ENCODE measurements at places on chromosomes 1 and 21.
A peak's percentile ranks its signal among the peaks of the same experiment; 100 is the strongest.

GRCh38 chr1:175090780-175091179 lies 23.1 kb downstream of the TNN start:
- DNase-seq, result no peak

- DNase-seq, result peak; percentile 16
Observed at GRCh38 chr1:53367503-53368313, 39.8 kb upstream of the LRP8 start.

DNA sequence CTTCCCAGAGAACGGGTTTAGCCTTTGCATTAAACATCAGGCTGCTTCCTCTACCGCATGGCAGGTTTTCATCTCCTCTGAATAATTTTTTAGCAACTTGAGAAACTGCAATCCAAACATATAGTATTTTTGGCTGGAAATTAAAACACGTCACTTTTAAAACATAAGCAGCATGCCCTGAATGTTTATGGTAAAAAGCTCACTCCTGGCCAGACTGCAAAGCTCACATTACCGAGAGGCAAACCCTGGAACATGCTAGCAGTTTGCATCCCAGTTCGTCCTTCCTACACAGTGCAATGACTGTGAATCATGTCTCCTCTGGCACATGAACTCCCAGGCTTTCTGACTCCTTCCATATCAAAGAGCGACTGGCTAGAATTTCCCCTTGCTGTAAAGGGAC lies 312.3 kb downstream of the RRAGC start:
- DNase-seq, result no peak

DNA sequence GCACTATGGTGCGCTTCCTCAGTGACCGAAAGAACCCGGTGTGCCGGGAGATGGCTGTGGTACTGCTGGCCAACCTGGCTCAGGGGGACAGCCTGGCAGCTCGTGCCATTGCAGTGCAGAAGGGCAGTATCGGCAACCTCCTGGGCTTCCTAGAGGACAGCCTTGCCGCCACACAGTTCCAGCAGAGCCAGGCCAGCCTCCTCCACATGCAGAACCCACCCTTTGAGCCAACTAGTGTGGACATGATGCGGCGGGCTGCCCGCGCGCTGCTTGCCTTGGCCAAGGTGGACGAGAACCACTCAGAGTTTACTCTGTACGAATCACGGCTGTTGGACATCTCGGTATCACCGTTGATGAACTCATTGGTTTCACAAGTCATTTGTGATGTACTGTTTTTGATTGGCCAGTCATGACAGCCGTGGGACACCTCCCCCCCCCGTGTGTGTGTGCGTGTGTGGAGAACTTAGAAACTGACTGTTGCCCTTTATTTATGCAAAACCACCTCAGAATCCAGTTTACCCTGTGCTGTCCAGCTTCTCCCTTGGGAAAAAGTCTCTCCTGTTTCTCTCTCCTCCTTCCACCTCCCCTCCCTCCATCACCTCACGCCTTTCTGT lies 7.3 kb upstream of the PIGV start:
- DNase-seq, result no peak

DNA sequence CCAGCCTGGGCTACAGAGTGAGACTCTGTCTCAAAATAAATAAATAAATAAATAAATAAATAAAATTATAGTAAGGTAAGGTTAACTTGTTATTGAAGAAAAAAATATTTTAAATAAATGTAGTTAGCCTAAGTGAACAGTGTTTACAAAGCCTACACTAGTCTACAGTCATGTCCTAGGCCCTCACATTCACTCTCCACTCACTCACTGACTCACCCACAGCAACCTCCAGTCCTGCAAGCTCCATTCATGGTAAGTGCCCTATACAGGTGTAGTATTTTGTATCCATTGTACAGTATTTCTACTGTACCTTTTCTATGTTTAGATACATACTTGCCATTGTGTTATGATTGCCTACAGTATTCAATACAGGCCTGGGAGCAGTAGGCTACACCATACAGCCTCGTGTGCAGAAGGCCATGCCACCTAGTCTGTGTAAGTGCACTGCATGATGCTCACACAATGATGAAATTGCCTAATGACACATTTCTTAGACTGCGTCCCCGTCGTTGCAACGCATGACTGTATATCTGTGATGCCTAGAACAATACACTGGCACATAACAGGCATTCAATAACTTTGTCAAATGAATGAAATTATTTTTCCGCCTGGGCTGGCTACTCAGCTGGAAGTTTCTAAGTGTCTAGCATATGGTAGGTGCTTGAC lies 14.8 kb downstream of the KCNN3 start:
- DNase-seq, result no peak

DNA sequence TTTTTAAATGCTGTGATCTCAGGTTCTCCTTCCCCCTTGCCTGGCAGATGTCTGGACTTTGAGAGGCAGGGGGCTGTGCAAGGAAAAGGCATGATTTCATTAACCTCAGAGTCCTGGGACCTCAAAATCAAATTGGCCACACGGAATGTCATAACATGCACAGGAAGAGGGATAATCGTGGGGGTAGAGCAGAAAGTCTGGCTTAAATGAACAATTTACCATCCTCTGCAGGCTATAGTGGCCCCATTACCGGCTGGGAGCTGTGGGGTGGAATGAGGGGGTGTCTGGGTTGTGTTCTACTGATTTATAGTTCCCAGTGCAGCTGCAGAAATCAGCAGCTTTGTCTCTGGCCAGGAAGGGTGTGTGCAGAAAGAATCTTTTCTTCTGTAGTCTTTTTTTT lies 10.8 kb downstream of the OPRD1 start:
- DNase-seq, result no peak

- DNase-seq, result no peak
Observed at GRCh38 chr1:70171512-70171911, 33.9 kb downstream of the LRRC40 start.

DNA sequence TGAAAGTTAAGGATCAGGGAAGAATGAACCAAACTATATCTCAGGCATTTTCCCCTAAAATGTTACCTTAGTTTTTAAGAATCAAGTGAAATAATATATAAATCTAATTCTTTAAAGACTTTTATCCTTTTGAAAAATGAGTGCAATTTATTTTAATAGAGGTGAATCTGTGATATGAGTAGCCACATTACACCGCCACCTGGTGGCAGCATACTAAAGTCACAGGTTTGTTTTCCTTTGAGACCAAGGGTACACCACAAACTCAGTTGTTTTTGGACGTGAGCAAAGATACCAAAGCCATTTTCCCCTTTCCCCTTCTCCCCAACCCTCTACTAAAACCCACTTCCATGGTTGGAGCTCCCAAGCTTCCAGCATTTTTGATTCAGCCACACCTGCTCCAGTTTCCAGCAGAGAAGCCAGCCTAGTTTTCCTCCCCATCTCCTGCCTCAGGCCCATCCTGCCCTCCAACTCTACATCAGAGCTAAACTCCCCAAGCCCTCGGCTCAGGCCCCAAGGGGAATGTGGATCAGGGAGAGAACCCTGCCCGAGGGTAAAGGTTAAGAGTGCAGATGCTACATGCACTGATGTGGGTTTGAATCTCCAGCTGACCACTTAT lies 22.9 kb upstream of the LDLRAP1 start:
- peak; percentile 51 for DNase-seq

- DNase-seq, result no peak
Observed at GRCh38 chr1:35888255-35888654, 5.2 kb downstream of the AGO1 start.

DNA sequence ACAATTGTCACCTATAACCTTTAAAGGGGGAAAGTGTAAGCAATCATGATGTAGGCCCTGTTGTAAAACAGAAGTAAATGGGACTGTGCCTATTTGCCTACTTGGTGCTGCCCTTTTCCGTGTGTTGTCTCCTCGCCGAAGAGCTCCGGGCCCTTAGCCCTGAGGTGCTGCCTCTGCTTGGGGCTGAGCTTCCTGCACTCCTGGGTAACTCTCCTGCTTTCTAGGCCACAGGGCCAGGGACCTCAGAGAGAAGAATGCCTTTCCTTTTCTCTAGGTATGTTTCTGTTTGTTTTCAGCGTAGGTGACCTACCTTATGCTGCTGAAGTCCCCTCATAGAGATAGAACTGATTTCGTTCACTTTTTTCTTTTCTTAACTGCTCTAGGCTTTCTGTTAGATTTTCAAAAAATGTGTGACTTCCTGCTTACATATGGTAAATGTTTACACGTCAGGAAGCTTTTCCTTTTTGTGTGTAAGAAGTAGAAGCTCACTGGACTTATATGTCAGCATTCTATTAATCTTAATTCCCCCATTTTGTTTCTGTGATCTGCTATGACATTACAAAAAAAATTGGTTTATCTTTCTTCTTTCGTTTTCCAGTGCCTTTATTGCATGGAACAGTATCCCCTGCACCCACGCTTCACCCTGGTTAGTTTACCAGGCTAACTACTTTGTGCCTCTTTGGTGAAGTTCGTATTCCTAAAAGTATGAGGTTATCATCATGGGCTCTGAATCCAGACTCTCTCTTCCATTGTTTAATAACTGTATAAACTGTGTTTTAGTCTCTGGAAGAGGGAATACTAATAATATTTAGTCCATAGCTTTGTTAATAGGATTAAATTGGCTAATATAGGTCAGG lies 61.7 kb downstream of the ITSN1 start:
- DNase-seq, result no peak

DNA sequence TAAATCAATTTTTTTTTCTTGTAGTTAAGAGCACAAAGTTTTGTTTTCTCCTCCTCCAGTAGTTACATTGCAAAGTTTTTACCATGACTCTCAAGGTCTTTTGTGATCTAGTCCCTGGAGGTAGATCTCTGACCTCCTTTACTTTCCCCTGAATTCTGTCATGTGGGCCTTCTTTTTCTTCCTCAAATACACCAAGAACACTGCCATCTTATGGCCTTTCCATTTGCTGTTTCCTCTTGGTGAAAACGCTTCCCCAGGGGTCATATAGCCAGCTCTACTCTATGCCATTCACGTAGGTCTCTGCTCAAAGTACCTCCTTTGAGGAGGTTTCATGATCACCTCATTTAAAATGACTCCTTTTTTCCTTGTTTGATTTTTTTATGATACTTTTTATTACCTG lies 2.7 kb downstream of the DDX20 start:
- DNase-seq, result no peak

DNA sequence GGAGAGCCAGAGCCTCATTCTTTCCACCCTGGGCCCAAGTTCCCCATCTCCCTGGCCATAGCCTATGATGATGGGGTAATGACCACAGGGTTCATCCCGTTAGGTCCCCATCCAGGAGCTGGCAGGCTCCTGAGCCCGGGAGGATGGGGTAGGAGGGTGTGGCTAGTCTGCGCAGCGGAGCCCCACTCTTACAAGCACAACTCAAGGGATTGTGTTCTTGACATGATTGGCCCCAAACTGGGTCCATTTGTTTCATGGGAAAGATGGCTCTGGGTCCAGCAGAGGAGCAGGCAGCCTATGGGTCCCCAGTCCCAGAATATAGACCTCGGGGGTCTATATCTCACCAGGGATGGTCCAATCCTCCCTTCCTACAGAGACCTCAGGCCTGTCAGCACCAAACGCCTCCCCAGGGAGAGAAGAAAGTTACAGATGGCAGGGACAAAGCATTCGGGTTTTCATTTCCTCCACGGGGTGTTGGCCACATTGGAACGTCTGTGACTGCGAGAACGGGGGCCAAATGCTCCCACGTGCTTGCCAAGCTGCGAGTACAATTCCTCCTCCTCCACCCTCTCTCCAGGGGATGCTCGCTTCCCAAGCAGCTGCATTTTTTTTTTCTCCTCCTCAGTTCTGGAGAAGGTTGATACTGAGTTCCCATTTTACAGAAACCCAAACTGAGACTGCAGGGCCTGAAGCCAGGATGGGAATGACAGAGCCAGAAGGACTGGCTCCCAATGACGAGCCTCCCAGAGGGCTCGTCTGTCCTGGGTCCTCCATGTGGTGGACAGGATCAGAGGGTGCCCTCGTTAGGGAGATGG lies 71.0 kb downstream of the DHRS3 start:
- no peak for DNase-seq

DNA sequence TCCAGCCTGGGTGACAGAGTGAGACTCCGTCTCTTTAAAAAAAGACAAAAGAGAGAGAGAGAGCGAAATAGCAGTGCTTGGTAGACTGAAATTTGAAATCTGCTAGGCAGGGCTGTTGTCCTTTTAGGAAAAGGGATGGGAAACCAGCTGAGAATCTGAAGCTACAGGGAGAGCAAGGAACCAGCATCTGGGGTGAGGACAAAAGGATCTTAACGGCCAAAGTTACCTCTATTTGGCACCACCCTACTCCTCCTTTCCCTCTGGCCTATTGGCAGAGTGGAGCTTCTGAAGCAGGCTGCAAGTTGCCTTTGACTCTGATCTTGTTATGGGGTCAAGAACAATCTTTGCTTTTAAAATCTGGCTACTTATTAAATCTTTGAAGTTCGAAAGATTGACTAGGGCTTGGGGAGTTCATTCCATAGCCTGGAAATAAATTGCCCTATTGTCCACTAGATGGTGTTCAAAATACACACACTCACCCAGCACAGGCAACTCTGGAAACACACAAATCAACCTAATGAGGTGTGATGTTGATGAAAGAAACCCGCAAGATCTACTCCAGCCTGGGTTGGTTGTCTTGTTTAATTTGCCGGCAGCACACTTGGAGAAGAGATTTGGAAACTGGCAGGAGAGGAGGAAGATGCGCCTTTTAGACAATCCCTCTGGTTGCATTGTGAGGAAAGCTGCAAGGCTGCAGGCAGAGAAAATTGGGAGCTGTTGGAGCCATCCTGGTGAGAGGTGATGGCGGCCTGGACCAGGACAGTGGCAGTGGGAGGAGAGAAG lies 16.5 kb upstream of the PARP1 start:
- DNase-seq, result peak; percentile 50

DNA sequence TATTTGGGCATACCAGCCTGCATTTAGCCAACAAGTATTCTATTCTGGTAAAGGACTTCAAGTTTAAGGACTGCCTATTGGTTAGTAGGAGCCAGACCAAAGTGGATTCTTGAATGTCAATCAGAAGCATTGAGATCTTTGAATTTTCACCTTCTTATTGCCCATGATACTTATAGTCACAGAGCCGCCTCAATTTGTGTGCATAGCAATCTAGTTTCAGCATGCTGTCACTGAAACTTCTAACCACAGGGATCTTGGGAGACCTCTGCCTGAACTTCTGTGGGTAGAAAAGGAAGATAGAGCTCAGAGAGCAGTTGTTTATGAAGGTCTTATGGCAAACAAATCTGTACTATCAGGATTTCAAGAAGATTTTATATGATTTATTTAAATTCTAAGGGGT lies 501.4 kb upstream of the USP24 start:
- no peak for DNase-seq

- DNase-seq, result no peak
Observed at GRCh38 chr1:21293537-21294265, 3.4 kb upstream of the ECE1 start.

DNA sequence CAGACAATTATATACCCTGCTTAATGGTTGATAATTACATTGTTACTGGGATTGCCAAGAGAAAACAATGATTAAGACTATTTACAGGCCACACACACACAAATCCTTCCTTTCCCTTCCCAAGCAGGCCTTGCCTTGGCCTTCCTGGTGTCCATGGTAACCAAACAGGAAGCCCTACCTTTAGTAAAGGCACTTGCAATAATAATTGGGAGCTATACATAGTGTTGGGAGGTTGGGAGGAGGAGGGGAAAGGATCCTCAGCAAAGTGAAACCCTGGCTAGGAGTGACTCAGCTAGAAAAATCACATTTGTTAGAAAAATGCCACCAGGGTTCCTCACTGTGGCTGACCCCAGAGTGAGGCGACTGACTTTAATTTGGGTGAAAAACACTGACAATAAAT lies 122.3 kb upstream of the ADAR start:
- DNase-seq, result no peak

GRCh38 chr1:158335213-158335532 lies 3.8 kb upstream of the CD1B start:
- DNase-seq, result no peak

Data from globus pallidus (tissue), 1 donor.